ENCODE measurements at places on chromosomes 4 and X.

- DNase-seq: no peak
These were observed 53.8 kb upstream of the NAP1L5 start for GRCh38 chr4:88751258-88752075.

- DNase-seq: no peak
These were observed 119.1 kb upstream of the OTUD4 start for GRCh38 chr4:145299380-145300076.

DNA sequence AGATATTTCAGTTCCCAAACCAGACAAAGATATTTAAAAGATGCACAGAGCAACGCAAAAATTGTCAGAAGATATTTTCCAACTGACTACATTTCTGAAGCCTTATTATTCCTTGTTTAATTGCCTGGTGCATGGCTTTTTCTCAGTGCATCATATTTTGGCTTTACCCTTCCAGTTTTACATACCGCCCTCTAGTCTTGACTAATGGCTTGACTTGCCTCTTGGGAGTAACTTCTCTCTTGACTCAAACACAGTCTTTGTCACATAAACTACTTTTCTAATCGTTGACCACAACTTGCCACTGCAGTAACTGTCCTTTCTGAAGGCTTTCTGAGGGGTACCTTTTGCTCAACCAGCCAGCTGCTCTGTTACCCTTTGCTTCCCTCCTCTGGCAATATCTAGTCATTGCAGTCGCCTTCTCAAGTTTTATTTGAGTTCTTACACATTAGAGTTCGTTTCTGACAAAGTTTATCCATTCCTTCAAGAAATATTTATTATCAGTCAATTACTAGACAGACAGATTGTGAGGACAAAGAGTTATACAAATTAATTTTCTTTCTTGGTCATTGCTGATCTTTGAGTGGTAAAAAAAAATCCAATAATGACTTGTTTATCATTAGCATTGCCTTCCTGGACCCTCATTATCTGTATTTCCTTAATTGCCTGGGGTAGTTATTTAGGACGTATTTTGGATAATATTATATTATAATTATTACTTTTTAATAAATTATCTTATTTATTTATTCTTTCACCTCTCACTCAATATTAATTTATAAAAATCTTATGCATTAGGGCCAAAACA is 506.9 kb upstream of the PCDH10 start:
- DNase-seq: no peak

DNA sequence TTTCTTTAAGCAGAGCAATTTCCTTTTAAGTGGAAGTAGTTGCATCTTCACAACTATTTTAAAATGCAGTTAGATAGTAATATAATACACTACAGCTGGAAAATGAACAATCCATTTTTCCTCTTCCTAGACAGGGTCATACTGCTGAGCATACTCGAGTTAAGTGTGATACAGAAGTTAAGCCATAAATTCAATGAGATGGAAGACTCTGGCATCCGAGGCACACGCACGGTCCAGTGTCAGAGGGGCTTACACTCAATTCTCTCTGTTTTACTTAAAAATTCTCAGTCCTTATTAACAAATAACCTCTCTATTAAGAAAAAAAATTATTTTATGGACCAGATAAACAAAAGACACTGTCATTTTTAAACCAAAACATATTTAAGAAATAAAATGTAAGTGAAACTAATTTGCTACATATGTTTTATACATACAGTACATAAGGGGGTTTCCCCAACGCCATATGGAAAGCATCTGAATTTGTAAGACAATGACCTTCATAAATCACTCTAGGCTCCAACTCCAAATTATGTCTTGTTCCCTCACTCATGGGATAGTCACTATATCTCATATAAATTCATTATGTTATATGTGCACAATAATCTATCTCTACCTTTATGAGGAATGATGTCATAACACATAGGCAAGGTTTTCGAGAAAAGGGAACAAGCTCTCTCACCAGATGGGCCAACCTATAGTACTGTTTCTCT is 315.3 kb downstream of the PAPSS1 start:
- DNase-seq: no peak

DNA sequence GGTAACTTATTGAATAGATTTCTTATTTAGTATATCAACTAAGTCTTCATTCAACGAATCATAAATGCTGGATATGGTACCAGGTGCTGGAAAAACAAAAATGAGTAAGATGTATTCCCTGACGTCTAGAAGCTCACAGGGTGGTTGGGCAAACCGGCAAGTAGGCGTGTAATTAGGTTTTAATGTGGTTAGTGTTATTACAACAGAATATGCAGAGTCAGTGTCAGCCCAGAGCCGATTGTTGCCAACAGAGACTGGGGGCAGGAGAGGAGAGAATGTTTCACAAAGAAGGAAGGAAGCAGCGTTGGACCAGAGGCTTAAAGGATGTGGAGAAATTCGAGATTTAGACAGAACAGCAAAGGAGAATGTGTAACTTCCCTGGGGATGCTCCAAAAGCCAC is 111.7 kb downstream of the TENM3 start:
- DNase-seq: no peak

DNA sequence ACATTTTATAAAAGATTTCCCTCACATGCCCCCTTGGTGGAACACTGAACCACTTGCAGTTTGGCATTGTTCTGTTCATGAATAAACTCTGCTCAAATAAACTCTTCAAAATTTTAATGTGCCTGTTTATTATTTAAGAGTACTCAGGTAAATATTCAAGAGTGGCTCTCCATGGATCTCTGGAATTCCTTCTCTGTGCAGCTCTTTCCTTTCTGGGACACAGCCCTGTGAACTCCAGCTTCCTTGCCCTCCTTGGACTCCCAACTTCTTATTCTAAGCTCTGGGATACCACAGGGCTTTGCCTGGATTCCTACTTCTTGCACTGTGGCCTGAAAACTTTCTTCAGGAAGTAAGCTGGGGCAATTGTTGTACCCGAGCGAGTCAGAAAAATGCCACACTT is 8.3 kb downstream of the BEX3 start:
- DNase-seq: no peak

DNA sequence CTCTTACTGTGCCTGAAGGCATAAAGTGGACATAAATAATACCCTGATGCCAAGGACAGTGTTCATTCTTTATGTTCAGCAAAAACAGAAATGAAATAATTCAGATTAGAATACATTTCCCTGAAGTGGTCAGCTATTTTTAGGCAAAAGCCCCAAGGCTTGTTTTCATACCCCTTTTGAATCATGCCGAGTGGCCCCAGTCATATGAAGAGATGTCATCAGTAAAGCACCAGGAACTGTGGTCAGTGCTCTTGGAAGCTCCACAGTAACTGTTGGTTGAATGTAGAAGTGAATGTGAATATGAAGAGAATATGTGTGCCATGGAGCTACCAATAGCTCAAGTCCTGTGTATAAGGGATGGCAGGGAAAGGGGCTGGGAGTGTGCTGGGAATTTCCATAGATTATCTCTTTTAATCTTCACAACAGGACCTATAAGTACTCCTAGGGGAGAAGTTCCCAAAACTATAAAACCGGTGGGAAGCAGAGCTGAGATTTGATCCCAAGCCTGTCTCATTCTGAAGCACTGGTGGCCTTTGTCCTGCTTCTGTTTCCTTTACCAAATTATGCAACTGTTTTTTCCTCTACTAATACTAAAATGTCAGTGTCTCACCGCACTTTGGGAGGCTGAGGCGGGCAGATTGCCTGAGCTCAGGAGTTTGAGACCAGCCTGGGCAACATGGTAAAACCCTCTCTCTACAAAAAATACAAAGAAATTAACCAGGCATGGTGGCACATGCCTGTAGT is 52.6 kb downstream of the FNIP2 start:
- no peak for DNase-seq

DNA sequence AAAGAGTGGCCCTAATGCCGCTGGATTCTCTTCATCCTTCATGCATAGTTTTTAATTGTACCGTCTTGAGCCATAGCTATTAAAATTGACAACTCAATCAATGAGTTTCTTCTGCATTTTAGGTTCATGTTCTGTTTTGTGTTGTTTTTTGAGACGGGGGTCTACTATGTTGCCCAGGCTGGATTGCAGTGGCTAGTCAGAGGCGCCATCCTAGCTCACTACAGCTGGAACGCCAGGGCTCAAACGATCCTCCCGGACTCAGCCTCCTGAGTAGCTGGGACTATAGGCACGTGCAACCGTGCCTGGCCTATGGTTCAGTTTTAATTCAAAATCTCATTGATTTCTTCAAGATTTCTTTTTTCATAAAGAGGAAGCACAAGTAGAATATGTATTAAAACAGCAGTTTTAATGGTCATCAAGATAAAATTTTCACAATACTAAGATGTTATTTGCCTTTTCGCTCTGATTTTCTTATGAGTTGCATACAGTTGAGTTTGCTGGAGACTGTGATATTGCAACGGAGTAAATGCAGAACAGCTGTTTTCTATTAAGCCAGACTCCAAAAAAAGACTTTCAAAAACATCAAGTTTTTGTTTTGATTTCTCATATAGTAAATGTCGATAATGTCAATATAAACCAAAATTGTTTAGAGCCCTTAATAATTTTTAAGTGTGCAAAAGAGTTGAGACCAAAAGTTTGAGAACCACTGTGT is 1.1 kb upstream of the STX18 start:
- DNase-seq: no peak

DNA sequence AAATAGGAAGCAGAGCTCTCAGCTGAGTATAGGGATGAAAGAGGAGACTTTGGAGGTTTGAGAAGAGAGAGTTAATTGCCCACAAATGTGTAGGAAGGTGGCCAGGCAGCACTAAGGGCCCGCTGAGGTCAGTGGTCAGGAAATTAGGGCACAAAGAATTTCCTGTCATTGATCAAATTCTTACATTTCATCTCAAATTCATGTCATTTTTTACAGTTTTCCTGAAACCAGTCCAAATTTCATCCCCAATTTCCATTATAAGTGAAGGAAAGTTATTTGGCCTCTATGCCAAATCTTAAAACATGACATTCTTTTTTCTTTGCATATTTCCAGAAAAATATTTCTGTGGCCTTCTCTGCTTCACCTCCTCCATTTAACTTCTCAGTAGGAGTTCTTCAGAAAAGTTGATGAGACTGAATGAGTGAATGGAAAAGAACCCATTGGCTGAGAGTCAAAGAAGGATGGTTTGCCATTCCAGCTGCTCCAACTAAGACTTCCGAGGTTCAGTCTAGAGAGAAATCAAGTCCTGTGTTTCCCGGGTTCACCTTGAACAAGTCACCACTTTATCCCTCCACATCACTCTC is 68.7 kb upstream of the SPRY1 start:
- no peak for DNase-seq

- no peak for DNase-seq
These were observed 50.0 kb downstream of the GRIA2 start for GRCh38 chr4:157270552-157270951.

DNA sequence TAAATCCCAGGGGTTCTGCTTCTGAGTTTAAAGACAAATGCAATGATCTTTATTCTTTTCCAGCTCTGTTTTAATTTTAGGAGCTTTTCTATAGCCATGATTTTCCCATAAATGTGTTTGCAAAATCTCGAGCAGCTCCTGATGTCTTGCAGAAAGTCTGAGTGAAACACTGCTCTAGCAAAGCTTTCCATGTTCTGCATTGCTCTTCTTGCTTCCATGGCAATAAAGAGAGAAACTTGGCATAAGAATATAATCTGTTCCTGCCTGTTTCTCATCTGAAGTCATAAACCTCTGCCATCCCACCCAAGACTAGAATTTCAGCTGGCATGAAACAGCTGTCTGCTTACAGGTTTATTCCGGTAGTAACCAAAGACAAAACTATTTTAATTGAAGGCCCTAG is 254.5 kb downstream of the SPRY1 start:
- no peak for DNase-seq

DNA sequence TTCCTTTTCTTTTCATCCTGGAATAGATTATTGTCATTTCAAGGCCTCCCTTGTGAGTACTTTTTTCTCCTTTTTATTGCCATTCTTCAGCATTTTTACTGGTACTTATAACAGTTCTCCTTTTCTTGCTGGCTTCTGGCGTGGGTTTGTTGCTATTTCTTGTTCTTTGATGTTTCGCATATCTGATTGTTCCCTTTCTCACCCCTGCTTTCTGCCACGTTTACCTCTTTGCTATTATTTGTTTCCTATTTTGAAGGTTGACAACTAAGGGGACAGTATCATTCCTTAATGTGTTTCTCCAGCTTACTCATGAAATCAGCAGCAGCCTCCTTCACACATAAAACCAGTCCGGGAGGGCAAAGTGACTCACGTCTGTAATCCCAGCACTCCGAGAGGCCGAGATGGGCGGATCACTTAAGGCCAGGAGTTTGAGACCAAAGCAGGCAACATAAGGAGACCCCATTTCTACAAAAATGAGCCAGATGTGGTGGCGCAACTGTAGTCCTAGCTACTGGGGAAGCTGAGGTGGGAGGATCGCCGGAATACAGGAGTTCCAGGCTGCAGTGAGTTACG is 72.6 kb downstream of the DMD start:
- no peak for DNase-seq

DNA sequence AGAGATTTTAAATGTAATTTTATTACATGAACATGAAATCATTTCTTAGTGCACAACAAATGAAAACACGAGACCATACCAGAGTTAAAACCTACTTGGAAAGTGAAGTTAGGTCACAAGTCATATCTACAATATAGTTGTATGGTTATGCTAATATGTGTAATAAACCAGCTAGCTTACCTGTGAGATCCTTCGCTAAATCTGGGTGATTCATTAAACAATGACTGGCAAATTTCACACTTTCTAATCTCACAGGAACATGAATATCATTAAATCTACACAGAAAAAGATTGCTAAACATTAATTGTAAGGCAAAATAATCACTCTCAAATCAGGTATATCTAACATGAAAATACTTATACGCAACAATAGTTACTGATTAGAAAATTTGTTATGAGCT is 67.6 kb downstream of the PDS5A start:
- DNase-seq: no peak

DNA sequence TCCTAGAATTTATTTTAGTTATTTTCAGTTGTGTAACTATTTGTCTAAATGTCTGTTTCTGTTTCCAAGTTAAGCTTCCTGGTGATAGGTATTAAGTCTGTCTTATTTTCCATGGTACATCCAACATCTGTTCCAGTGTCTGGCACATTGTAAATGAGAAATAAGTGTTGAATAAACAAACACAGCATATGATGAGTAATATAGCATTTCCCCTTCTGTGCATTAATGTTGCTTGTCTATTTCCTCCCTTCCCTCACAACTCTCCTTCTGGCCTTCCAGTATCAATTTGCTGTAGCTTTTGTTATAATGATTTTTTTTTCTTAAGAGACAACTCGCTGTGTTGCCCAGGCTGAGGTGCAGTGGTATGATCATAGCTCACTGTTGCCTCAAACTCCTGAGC is 36.1 kb downstream of the COPS4 start:
- DNase-seq: no peak

DNA sequence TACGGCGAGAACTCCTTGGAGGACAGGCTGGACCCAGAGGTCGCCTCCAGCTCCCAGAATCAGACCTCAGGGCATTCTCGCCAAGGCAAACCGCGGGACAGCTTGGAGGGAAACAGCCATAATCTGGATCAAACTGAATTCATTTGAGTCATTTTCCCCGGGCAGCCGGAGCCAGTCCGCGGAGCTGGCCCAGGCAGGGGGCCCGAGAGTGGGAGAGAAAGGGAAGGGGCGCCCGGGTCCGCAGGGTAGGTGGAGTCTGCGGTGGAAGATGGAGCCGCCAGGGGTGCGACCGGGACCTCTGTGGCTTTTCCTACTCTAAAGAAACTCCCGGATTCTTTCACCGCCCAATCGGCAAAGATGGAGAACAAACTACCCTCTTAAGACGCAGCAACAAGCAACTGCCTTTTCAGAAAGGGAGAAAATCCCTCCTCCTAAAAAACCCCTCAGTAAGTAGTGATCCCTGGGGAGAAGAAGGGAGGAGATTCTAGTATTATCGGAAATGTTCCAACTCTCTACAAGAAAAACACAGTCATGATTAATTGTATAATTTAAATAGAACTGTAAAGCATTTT is 5.2 kb downstream of the NKX3-2 start:
- DNase-seq: no peak

All from omental fat pad (tissue), 4 donors.